ENCODE measurements at places on chromosomes 7 and 10.

DNA sequence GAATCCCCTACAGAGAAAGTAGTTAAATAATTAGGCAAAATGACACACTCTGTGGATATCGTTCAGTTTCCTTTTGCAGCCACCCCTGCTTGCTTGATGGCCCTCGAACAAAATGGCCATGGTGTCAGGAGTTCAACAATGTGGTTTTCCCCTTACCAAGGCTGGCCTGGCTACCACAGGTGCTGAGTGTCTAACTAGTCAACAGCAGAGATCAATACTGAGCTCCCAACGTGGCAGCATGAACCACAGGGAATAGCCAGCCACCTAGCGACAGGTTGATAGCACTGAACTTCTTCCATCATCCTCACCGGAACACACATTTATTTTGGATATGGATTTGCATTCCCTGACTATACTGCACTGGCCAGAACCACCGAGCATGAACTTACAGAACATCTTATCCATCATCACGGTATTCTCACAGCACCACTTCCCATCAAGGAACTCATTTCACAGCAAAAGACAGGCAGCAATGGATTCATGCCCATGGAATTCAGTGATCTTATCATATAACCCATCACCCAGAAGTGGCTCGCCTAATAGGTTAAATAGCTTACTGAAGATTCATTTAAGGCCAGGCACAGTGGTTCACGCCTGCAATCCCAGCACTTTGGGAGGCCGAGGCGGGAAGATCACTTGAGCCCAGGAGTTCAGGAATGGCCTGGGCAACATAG is 6.3 kb downstream of the C10orf67 start:
- DNase-seq, result peak; percentile 60

- DNase-seq, result no peak
Observed at GRCh38 chr7:71682841-71683781, 551.2 kb downstream of the GALNT17 start.

GRCh38 chr7:93601363-93601762 is 26.8 kb upstream of the CALCR start:
- DNase-seq, result no peak

- DNase-seq, result no peak
Observed at GRCh38 chr10:50431133-50431532, 179.8 kb upstream of the ASAH2 start.
